ENCODE measurements at places on chromosomes 12 and 14. TPM values are rescaled to one million over a fixed set of nuclear protein-coding genes. Genes with fewer than 3 reads are reported as not detected.
A peak's percentile ranks its signal among the peaks of the same experiment; 100 is the strongest.

DNA sequence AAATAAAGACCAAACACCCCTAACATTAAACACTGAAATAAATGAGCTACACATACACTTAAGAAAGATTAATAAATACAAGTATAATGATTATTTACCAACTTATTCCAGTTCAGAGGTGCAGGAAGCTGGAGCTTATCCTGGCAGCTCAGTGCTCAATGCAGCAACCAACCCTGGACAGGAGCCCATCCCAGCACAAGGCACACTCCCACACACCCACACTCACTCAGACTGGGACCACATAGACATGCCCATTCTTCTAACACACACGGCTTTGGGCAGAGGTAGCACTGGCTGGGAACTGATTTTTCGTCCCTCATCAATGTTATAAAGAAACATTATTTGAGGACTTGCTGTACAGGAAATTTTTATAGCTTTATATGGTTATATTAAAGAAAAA lies 797.4 kb downstream of the RPS29 start:
- H3K36me3 ChIP-seq: no peaks in the 10 kb centered on the region
- DNase-seq: no peak
- no peak overlapping the region for H3K4me3 ChIP-seq
- H3K4me1 ChIP-seq: no peaks in the 10 kb centered on the region
- H3K27me3 ChIP-seq: no peaks in the 10 kb centered on the region

DNA sequence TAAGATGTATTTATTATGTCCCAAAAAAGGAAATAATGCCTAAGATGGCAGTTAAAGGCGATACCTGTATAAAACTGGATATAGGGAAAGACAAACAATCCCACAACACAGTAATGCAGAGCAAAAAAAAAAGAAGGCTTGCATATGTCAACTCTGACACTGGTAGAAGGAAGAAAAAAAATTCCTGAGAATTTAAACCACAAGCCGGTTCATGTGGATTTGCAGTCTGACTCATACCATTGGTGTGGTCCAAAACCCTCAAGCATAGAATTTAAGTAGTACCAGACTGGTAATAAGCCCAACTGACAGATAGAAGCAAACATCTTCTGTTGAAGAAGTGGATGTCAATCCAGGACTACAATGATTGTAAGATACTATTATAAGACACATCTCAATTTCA lies 7.2 kb downstream of the DNAI7 start:
- DNase-seq: no peak
- no peak overlapping the region for H3K4me3 ChIP-seq
- no peak overlapping the region for H3K27ac ChIP-seq
- H3K27me3 ChIP-seq: no peaks in the 10 kb centered on the region
- H3K36me3 ChIP-seq: no peaks in the 10 kb centered on the region

DNA sequence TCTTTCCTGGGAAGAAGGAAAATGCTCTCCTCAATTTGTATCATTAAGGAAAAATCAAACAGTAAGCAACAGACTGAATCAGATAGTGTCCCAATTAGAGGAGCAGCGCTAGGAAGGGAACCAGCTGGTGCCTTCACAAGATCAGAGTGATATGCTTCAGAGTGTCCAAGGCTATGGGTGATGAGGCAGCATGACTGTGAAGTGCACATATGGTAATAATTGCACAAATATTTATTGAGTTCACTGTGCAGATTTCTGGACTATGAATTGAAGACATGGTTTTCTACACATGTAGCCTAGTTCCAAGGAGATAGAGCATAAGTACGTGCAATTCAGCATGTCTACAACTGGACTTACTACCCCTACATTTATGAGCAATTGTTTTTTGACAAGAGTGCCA lies 78.8 kb upstream of the EVL start:
- no peaks in the 10 kb centered on the region for H3K4me1 ChIP-seq
- no peak overlapping the region for H3K27ac ChIP-seq
- no peaks in the 10 kb centered on the region for H3K27me3 ChIP-seq

GRCh38 chr12:57754411-57755193 lies at the start of gene MARCHF9:
TSS of gene MARCHF9 (plus strand) at chr12:57755103. CDS start at chr12:57755529, 426 bp downstream.
- no peak for DNase-seq
- H3K27ac ChIP-seq: no peak within 1 kb of the TSS
- H3K4me3 ChIP-seq: peak within 1 kb of the TSS; percentile 71
- H3K27me3 ChIP-seq: no peaks in the 10 kb centered on the region
- no peaks in the 10 kb centered on the region for H3K36me3 ChIP-seq

GRCh38 chr14:92416544-92416943 lies 93.6 kb downstream of the SLC24A4 start:
- H3K4me3 ChIP-seq: no peak overlapping the region
- H3K27ac ChIP-seq: no peak overlapping the region
- no peaks in the 10 kb centered on the region for H3K27me3 ChIP-seq
- DNase-seq: no peak
- no peaks in the 10 kb centered on the region for H3K36me3 ChIP-seq
- H3K4me1 ChIP-seq: no peaks in the 10 kb centered on the region

DNA sequence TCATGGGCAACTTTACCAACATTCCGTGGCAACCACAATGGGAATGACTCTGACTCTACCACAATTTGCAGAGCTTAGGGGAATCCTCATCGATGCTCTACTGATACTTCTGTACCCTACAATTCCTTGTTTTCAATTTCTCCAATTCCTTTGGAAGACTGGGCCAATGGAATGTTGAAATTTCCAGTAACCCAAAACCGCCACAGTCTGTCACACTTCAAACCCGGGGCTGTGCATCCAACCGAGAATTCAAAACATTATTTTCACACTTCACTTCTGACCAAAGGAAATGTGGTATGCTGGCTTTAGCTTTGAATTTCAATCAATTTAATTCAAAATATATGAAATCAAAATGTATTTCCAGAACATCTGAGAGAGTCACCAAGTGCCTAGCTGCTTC lies 951.4 kb downstream of the VRK1 start:
- H3K36me3 ChIP-seq: no peaks in the 10 kb centered on the region
- H3K4me1 ChIP-seq: no peaks in the 10 kb centered on the region
- H3K27ac ChIP-seq: no peak overlapping the region
- H3K4me3 ChIP-seq: no peak overlapping the region

- no peak overlapping the region for H3K4me3 ChIP-seq
- H3K4me1 ChIP-seq: no peaks in the 10 kb centered on the region
- no peaks in the 10 kb centered on the region for H3K27me3 ChIP-seq
- H3K27ac ChIP-seq: no peak overlapping the region
- DNase-seq: no peak
Observed at GRCh38 chr14:85687456-85687855, 157.5 kb downstream of the FLRT2 start.

- H3K27me3 ChIP-seq: no peaks in the 10 kb centered on the region
- peak within 1 kb of the TSS; percentile 85 for H3K4me3 ChIP-seq
- peak; percentile 100 for DNase-seq
- peak within 1 kb of the TSS; percentile 99 for H3K27ac ChIP-seq
Observed at GRCh38 chr12:57520053-57520818, at the start of gene DDIT3. TSS of gene DDIT3 (minus strand) at chr12:57520514. CDS start at chr12:57517406, 3,108 bp downstream.

DNA sequence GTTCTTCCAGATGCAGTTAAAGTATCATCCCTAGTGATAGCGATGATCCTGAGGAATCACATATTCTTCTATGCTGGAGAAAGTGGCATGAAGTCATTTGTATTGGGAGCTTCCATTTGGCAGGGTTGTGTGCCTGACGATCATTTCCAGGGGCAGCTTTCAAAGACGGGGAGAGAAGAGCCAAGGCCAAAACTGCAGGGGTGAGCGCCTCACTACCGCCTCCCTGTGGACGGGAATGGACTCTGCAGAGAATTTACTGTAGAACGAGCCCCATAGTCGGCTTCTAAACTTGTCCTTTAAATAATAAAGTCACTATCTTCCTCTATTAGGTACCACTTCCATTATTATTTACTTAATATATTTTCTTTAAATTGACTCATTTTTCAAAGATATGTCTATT lies 555.9 kb upstream of the TMEM132C start:
- H3K27me3 ChIP-seq: no peaks in the 10 kb centered on the region
- DNase-seq: no peak
- H3K36me3 ChIP-seq: no peaks in the 10 kb centered on the region
- H3K4me1 ChIP-seq: no peaks in the 10 kb centered on the region
- H3K4me3 ChIP-seq: no peak overlapping the region

GRCh38 chr14:100312877-100313400 lies 6.7 kb upstream of the SLC25A29 start:
- no peaks in the 10 kb centered on the region for H3K36me3 ChIP-seq
- DNase-seq: no peak
- no peak overlapping the region for H3K4me3 ChIP-seq
- no peak overlapping the region for H3K27ac ChIP-seq
- no peaks in the 10 kb centered on the region for H3K27me3 ChIP-seq

- no peaks in the 10 kb centered on the region for H3K27me3 ChIP-seq
- H3K36me3 ChIP-seq: no peaks in the 10 kb centered on the region
- no peak for DNase-seq
- no peak overlapping the region for H3K4me3 ChIP-seq
- H3K4me1 ChIP-seq: peaks cover 1% of the 10 kb centered on the region
Observed at GRCh38 chr12:4448943-4449850, 3.6 kb upstream of the FGF6 start.

DNA sequence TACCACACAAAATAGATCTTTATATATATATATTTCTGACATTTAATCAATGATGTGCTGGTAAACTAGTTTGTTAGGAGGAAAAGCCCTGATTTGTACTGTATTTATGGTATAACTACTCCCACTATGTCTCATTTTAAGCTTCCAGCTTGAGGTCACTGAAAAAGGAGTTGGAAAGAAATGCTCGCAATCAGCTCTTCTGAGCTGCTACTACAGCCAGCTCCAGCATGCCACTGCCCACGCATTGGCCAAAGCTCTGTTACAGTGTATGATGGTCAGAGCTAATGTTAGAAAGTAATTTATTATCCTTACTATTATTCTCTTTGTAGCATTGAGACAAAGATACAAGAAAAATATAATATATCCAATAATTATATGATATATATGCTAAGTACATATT lies 55.0 kb upstream of the PCED1B start:
- H3K27me3 ChIP-seq: no peaks in the 10 kb centered on the region
- no peak overlapping the region for H3K27ac ChIP-seq
- no peak for DNase-seq
- no peaks in the 10 kb centered on the region for H3K36me3 ChIP-seq

GRCh38 chr12:47808574-47809365 lies 10.9 kb downstream of the HDAC7 start:
- peak overlapping the region; percentile 76 for H3K27ac ChIP-seq
- peaks cover 63% of the 10 kb centered on the region for H3K4me1 ChIP-seq
- DNase-seq: no peak
- H3K4me3 ChIP-seq: no peak overlapping the region
- no peaks in the 10 kb centered on the region for H3K36me3 ChIP-seq

DNA sequence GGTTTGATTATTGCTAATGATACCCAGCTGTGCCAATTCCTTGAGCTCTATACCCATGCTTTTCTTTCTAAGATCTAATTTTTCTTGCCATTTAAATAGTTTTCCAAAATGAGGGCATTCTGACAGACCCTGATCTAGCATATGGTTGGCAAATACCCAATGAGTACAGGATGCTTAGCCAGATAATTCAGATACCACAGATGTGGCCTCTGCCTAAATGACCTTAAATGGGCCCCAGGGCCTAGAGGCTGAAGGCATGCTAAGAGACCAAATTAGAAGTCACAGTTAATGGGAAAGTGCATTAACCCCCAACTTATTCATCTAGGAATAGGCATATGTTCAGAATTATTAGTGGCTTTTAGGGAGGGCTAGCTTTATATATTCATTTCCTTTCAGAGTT lies 122.3 kb upstream of the CNOT2 start:
- no peaks in the 10 kb centered on the region for H3K4me1 ChIP-seq
- H3K27ac ChIP-seq: no peak overlapping the region
- H3K27me3 ChIP-seq: no peaks in the 10 kb centered on the region
- no peak overlapping the region for H3K4me3 ChIP-seq
- no peaks in the 10 kb centered on the region for H3K36me3 ChIP-seq
- no peak for DNase-seq

GRCh38 chr12:61993734-61994345 lies 266.4 kb upstream of the USP15 start:
- no peaks in the 10 kb centered on the region for H3K4me1 ChIP-seq
- H3K36me3 ChIP-seq: no peaks in the 10 kb centered on the region
- no peak overlapping the region for H3K4me3 ChIP-seq
- H3K27ac ChIP-seq: no peak overlapping the region
- DNase-seq: peak; percentile 48
- no peaks in the 10 kb centered on the region for H3K27me3 ChIP-seq

- no peak overlapping the region for H3K4me3 ChIP-seq
- H3K27me3 ChIP-seq: no peaks in the 10 kb centered on the region
- no peaks in the 10 kb centered on the region for H3K36me3 ChIP-seq
- H3K4me1 ChIP-seq: no peaks in the 10 kb centered on the region
Observed at GRCh38 chr12:87667378-87667777, 361.8 kb downstream of the C12orf50 start.

GRCh38 chr12:79828924-79829323 lies 106.0 kb downstream of the PPP1R12A start:
- no peak overlapping the region for H3K4me3 ChIP-seq
- no peaks in the 10 kb centered on the region for H3K4me1 ChIP-seq

DNA sequence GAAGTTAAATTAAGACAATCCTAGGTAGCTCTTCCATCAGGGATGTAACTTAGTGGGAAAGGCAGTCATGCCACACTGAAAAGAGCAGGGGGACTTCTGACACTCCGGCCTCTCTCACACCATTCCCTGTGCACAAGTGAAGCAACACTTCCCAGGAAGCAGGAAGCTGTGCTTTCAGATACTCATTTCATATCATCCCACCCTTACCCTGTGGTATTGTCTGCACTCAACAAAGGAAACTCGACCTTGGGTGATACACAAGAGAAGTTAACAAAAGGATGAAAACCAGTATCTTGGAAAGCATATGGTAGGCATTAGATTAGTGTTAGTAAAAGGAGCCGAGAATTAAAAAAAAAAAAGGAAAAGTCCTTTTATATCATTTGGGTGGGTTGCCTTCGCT lies 61.3 kb upstream of the MDM1 start:
- no peak overlapping the region for H3K4me3 ChIP-seq
- H3K4me1 ChIP-seq: no peaks in the 10 kb centered on the region
- no peak for DNase-seq
- no peaks in the 10 kb centered on the region for H3K36me3 ChIP-seq

- DNase-seq: no peak
- no peak overlapping the region for H3K4me3 ChIP-seq
- H3K27ac ChIP-seq: no peak overlapping the region
- H3K4me1 ChIP-seq: peaks cover 3% of the 10 kb centered on the region
Observed at GRCh38 chr14:90467501-90467900, 70.7 kb downstream of the CALM1 start.

GRCh38 chr12:2769866-2770533 lies 24.8 kb upstream of the FKBP4 start:
- no peak overlapping the region for H3K4me3 ChIP-seq
- no peaks in the 10 kb centered on the region for H3K36me3 ChIP-seq
- H3K4me1 ChIP-seq: no peaks in the 10 kb centered on the region
- DNase-seq: no peak

The HOXC12 gene
- total RNA-seq: not detected

The ABCC9 gene
- 12.7 TPM for total RNA-seq

The PKP2 gene
- 10.4 TPM for total RNA-seq

The C1S gene
- 253 TPM for total RNA-seq

The NRL gene
- 3.6 TPM for total RNA-seq

The CCDC196 gene
- total RNA-seq: not detected

The SLCO1B1 gene
- not detected for total RNA-seq

The TAS2R42 gene
- not detected for total RNA-seq

The GPR137C gene
- total RNA-seq: 7.0 TPM

The OTUB2 gene
- total RNA-seq: 2.1 TPM

The SELPLG gene
- 47.2 TPM for total RNA-seq

The IL26 gene
- total RNA-seq: not detected

The DAAM1 gene
- total RNA-seq: 84.6 TPM

The KIF21A gene
- 36.5 TPM for total RNA-seq

The SPTB gene
- 11.5 TPM for total RNA-seq

The MMP17 gene
- 4.6 TPM for total RNA-seq

The CELA1 gene
- total RNA-seq: not detected

The RND1 gene
- total RNA-seq: 8.6 TPM
